Suppressor macrophage treated with lipopolysaccharide for 4 hours (primary cell): ENCODE measurements at places on chromosomes 12 and 14.

DNA sequence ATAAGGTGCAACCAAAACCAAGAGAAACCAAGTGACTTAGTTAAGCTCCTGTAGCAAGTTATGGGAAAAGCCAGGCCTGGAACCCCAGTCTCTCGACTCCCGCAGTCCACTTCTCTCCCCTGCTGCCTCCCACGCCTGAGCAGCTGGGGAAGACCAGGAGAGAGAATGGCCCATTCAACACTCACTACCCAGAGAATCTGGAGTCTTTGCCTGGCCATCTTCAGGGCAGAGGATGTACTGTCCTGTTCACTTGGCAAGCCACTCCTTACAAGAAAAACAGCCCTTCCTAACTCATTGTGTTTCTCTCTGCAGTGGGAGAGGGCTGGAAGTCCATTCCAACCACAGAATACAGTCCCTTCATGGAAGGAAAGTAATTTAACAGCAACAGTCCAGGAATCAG lies 1.8 kb downstream of the PITPNM2 start:
- DNase-seq, result no peak

DNA sequence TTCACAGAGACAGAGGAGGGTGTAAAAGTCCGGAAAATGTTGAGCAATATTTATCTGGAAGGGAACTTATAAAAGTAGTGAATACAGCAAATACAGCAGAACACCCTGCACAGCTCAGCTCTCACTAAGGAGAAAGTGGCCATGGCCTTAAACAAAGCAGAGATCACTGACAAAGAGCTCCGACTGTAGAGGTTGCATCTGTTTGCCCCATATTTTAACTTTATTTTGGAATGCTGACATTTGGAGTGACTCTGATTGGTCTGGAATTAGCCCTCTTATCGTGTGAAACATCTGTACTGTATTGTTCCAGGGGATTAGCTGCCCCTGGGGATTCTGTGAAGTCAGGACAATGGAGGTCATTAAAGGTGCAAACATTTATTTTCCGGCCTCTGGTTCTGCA lies 1275.7 kb upstream of the FLRT2 start:
- no peak for DNase-seq

- DNase-seq, result no peak
Observed at GRCh38 chr14:90717916-90718315, 98.3 kb downstream of the TTC7B start.

DNA sequence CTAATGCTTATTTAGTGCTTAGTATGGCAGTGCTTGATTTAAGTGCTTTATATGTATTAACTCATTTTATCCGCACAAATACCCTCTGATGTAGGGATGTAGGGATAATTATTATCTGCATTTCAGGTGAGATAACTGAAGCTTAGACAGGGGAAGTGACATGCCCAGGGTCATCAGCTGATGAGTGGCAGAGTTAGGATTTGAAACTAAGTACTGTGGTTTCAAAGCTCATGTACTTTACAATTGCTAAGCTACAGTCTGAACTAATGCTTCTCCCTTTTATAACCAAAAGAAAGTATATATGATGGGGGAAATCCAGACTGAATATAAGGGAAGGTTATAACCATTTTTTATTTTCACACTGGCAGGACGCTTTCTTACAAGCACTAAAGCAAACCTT lies 229.6 kb upstream of the NAV3 start:
- DNase-seq, result no peak

- DNase-seq, result no peak
Observed at GRCh38 chr12:127583041-127583440, 683.9 kb upstream of the TMEM132C start.

GRCh38 chr12:1933342-1934051 lies 15.0 kb upstream of the CACNA2D4 start:
- no peak for DNase-seq

GRCh38 chr12:22310709-22311108 lies 23.8 kb downstream of the ST8SIA1 start:
- DNase-seq, result no peak

GRCh38 chr12:6765634-6766581 lies at the start of gene PTMS:
TSS of gene PTMS (plus strand) at chr12:6766363. CDS start at chr12:6766706, 343 bp downstream.
- peak; percentile 35 for DNase-seq

DNA sequence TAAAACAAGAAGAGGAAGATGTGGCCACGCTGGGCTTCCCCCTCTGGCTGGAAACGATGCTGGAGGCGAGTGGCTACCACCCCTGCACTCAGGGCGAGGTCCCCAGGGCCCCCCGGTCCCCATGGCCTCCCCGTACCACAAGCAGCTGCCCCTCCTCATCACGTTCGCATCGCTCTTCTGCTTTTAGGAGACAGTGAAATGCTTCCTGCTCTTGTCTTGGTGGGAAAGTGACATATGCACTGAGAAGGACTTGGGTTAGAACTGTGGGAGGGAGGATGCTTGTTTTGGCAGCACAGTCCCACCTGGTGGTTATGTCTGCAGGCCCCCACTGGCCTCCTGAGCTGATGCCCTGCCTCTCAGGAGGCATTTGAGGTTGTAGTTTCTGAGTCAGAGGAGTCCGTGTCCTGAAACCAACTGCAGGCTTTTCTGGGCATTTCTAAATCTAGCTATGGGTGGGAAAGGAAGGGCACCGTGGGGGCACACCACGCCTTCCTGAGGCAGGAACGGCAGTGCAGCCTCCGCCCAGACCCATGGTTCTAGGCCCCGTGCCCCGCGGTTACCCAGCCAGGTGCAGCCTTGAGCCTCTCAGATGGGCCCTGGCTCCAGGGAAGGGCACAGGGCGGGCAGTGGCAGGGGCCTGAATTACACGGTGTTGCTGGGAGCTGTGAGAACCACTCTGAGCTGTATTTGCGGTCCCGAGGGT lies 139.3 kb downstream of the ADGRD1 start:
- peak; percentile 45 for DNase-seq
